ENCODE measurements at places on chromosomes 7 and 10.
A peak's percentile ranks its signal among the peaks of the same experiment; 100 is the strongest.

DNA sequence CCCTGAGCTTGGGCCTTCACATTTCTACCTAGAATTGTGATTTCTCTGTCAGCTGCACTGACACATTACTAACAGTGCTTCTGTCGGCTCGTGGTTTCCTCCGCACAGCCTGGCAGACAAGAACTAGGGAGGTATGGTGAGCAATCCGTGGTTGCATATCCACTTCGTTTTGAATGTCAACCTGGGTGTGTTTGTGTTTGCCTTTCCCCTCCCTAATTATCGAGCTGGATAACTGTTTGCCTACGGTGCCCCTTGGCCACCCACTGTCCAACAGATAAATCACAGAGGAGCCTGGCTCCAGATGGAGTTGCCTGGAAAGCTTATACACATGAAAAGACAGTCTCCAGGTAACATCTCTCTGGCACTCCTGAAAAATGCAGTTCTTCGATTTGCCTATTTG is 228.8 kb downstream of the TRIL start:
- no peak for DNase-seq

- DNase-seq, result peak; percentile 61
Measured at GRCh38 chr10:5775685-5776084, 37.5 kb downstream of the GDI2 start.

DNA sequence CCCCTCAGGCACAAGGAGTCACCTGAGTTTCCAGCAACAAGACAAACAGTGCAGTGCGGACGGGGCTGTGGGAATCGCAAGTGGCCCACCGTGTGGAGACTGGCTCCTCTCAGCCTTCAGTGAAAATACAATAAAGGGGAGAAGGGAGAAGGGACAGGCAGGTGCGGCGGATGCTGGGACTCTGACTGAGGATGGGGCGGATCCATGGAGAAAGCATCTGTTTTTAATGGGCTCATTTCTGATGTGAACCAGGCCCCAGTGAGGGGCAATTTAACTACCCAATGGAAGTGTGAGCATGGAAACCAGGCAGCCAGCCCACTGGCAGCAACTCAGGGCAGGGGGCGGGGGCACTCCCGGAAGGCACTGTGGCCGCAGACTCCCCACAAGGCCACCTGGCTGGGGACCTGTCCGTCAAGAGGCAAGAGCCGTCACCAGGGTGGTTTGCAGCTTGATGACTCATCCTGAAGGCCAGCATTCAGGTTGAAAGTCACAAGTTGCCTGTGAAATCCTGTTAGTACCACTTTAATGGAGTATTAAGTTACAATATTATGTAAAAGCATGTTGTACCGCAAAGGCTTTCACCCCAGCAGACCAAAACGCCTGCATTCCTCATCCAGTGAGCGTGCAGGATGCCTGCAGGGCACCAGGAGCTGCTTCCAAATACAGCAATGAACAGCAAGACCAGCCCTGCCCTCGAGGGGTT is 476.4 kb downstream of the PTPRN2 start:
- DNase-seq, result no peak

DNA sequence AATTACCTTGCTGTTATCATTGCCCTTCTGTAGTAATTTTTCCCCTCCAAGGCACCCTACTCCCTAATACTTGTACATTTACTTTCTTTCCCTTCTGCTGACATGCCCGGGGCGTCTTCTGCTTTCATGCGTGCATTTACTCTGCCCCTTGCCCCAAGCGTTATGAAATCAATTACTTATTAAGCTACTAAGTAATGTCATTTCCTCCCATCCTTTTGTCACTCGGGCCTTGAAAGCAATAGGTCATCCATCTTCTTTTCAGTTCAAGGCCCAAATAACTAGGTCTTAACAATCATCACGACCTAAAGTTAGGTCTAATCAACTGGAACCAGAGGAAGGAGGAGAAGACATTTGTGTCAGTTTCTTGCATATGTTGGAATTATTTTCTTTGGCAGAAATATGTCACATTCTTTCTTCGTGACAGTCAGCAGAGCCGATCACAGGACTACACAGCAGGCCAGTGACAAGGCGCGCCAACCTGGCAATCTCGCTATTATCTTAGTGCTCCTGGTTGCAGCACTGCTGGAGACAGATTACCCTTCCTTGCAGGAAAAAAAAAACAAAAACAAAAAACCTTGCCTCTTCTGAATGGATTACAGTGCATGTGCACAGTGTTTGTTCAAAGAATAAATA is 179.2 kb downstream of the RELN start:
- DNase-seq, result no peak

DNA sequence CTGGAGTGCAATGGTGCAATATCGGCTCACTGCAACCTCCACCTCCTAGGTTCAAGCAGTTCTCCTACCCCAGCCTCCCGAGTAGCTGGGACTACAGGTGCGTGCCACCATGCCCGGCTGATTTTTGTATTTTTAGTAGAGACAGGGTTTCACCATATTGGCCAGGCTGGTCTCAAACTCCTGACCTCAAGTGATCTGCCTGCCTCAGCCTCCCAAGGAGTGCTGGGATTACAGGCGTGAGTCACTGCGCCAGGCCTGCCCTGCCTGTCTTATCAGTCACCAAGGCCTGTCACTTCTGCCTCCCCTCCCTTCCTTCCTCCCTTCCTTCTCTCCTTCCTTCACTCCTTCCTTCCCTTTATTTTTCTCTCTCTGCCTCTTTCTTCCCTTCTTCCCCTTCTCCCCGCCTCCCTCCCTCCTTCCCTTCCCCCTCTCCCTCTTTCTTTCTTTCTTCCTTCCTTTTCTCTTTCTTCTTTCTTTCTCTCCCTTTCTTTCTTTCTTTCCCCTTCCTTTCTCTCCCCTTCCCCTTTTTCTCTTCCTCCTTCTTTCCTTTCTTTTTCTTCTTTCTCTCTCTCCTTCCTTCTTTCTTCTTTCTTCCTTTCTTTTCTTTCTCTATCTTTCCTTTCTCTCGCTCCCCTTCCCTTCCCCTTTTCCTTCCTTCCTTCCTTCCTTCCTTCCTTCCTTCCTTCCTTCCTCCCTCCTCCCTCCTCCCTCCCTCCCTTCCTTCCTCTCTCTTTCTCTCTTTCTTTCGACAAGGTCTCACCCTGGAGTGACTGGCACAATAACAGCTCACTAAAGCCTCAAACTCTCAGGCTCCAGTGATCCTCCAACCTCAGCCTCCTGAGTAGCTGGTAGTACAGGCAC is 3.1 kb upstream of the ST7 start:
- DNase-seq, result no peak

- peak; percentile 12 for DNase-seq
Measured at GRCh38 chr7:5284304-5285281, 1.9 kb downstream of the SLC29A4 start.

DNA sequence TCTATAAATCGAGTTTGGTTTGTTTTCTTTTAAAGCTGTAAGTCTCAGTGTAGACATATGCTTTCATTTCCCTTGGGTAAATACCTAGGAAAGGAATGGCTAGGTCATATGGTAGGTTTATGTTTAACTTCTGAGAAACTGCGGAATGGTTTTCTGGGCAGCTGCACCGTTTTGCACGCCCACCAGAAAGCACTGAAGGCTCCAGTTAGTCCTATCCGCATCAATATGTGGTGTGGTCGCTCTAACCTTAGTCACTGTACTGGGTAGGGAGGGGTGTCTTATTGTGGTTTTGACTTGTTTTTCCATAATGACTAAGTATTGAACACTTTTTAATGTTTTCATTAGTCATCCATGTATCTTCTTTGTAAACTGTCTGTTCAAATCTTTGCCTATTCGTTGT is 279.5 kb upstream of the AKR1E2 start:
- DNase-seq, result peak; percentile 18

GRCh38 chr10:59829024-59829423 is 75.8 kb upstream of the MRLN start:
- DNase-seq, result no peak

Data from activated T-cell treated with anti-CD3 and anti-CD28 coated beads for 48 hours (primary cell).